ENCODE measurements at places on chromosomes 2 and 18.

- DNase-seq: no peak
These were observed 26.0 kb upstream of the NPAS2 start for GRCh38 chr2:100793982-100794381.

DNA sequence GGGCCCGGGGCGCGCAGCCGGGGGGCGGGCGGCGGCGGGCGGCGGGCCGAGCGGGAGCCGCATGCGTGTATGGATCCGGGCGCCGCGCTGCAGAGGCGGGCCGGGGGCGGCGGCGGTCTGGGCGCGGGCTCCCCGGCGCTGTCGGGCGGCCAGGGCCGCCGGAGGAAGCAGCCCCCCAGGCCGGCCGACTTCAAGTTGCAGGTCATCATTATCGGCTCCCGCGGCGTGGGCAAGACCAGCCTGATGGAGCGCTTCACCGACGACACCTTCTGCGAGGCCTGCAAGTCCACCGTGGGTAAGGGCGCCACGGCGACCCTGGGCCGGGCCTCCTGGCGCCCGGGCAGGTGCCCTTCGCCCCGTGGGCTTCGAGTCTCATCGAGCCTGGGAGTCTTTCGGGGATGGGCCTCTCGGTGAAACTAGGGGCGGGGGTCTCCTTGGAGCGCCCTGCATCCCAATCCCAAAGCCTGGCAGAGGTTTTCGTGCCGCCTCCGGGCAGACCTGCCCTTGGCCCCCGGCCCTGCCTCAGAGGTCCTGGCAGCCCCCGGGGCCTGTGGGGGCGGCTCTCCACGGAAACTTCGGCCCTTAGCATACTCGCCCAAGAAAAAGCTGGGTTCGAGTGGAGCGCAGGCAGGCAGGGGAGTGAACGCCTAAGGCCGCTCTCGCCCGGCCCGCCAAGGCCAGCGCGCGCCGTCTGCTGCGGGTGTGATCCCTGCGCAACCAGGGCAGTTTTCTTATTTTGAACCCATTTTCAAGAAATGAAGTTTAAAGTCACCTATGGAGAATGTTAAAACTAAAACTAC, 622 bp downstream of the RAB12 start:
- peak; percentile 70 for DNase-seq

DNA sequence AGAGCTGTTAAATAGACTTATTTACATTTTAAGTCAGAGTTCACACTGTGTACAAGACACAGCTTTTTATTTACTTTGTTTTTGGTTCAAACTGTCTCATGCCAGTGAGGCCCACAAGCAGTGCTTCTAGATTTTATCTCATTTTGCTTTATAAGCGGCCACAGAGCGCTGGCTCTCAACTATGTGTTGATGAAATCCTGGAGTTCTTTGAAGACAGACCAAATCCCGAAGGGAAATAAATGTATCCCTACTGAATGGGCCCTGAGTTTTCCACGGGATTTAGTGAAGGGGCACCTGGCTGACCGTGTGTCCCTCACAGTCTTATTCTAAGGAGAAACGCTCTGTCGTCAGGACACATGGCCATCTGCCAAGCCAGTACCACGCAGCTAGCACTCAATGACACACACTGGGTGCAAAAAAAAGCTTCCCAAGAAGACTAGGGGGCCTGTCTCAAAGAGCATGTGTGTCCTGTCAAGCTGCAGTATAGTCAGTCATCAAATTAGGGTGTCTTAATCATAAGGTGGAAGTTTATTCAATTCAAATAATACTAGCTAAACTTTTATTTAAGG, 23.4 kb downstream of the LYPD1 start:
- DNase-seq: no peak

DNA sequence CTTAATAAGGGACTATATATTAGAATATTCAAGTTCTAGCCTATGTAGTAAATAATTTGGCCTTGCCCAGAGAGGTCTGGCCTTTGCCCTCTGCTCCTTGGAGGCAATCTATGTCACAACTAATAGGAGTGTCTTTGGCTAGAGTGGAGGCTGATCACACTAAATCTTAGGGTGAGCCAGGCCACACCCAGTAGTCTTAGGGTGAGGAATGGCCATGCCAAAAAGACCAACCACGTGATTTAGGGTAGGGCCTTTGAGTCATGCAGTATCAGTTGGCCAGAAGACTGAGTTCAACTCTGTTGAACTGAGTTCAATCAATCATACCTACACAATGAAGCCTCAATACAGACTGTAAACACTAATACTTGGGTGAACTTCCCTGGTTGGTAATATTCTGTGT, 26.0 kb upstream of the FLACC1 start:
- DNase-seq: no peak

- no peak for DNase-seq
These were observed 7.7 kb downstream of the GBX2 start for GRCh38 chr2:236160366-236161081.

DNA sequence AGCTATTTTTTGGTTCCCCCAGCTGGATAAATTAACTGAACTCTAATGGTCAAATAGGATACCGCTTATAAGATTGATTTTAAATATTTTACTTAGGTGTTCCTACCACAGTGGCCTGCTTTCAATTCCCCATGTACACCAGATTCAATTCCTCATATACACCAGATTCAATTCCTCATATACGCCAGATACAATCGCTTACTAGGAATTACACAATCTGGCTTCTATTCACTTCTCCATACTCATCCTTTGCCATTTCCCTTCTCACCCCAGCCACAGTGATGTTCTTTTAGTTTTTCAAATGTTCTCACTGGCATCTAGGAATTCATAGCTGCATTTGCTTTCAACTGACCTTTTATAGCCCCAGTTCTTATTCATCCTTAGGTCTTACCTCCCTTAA, 66.5 kb downstream of the SLC40A1 start:
- no peak for DNase-seq

- DNase-seq: peak; percentile 10
These were observed 69.7 kb downstream of the DCC start for GRCh38 chr18:52409727-52410126.

DNA sequence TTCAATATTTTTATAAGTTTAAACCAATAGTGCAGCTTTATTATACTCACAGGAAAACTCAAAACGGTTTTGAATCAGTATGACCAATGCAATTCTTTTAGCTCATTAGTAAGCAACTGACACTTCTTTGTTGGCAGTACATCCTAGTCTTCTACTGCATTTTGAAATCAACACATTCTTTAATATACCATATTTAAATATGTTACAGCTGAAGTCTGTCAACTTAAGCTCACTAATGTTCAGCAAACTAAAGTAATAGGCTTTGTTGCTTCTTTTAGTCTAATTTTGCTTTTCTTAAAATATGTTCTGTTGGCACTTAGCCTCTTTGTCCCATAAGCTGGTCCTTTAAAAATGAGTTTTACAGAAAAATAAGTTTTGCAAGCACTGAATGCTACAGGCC, 55.4 kb upstream of the CCBE1 start:
- DNase-seq: no peak

GRCh38 chr2:17573085-17573803, 32.7 kb downstream of the VSNL1 start:
- DNase-seq: no peak

GRCh38 chr2:170554278-170554955, 160.7 kb upstream of the SP5 start:
- no peak for DNase-seq

DNA sequence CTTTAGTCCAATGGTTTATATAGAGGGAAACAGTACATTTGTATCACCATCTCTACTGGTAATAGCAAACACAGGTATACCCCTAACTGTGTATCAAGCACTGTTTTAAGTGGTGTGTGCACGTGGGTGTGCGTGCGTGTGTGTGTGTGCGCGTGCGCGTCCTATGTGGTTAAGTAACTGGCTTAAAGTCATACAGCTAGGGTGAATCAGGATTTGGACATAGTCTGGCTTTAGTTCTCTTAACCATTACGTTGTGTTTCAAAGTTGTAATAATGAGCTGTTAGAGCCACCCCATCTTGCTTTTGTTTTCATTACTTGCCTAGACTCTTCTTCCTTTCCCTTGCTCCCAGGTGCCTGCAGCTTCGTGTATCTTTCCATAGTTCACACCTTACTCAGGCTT, 2.1 kb downstream of the HADHB start:
- DNase-seq: no peak

- peak; percentile 17 for DNase-seq
These were observed 365 bp downstream of the NDUFB3 start for GRCh38 chr2:201072201-201072530.

DNA sequence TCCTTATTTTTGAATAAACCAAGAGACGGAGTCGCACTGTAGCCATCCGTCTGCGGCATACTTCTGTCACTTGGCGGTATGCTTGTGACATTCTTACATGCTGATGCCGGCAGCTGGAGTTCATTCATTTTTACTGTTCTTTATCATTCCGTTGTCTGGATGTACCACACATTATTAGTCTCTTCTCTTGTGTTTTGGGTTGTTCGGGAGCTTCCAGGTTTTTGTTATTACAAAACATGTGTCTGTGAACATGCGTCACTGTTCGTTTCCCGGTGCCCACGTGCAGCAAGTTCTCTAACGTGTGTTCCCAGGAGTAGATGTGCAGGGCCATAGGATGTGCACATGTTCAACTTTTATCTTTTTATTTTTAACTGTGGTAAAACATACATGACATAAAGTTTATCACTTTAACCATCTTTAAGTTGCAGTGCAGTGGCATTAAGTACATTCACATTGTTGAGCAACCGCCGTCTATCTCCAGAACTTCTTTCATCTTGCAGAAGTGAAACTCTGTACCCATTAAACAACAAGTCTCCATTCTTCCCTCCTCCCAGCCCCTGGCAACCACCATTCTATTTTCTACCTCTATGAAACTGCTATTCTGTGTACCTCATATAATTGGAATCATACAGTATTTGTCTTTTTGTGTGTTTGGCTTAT, 40.1 kb downstream of the MTCL1 start:
- no peak for DNase-seq

GRCh38 chr2:73103018-73103542, 9.7 kb downstream of the RAB11FIP5 start:
- DNase-seq: no peak

DNA sequence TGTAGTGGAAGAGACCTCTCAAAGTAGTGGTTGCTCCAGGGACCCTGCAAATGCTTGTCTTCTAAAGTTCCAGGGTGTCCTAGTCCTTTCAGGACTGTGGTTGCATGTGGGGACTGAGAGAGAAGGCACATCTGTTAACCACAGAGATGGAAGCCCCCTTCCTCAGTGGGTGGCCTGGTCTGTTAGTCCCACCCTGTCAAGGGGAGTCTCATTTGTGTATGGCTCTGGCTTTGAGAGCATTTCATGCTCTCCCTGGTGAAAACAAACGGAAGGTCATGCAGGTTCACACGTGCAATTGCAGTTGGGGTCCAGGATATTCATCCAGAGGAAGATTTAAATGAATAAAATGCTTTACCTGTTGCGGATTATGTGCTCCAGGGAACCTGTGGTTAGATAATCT, 219.6 kb downstream of the PRKCE start:
- no peak for DNase-seq

DNA sequence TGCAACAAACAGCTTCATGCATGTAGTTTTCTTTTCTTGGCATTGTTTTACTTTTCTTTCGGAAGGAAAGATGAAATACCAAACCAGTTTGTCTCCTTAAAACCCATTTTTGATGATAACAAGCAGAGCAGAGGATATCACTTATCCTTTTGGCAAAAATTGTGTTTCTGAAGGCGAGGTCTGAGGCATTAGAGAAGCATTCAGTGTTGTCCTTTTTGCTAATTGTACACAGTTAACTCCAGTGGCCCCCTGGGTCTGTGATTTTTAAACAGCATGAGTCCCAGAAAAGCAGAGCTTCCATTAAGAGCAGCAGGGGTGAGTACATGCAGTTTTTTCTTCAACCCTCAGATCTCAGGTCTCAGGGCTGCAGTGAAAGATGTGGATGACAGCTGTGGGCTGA, 41.3 kb downstream of the TTC39C start:
- peak; percentile 86 for DNase-seq

- DNase-seq: peak; percentile 85
These were observed 72.0 kb upstream of the TMEM178A start for GRCh38 chr2:39593439-39594393.

DNA sequence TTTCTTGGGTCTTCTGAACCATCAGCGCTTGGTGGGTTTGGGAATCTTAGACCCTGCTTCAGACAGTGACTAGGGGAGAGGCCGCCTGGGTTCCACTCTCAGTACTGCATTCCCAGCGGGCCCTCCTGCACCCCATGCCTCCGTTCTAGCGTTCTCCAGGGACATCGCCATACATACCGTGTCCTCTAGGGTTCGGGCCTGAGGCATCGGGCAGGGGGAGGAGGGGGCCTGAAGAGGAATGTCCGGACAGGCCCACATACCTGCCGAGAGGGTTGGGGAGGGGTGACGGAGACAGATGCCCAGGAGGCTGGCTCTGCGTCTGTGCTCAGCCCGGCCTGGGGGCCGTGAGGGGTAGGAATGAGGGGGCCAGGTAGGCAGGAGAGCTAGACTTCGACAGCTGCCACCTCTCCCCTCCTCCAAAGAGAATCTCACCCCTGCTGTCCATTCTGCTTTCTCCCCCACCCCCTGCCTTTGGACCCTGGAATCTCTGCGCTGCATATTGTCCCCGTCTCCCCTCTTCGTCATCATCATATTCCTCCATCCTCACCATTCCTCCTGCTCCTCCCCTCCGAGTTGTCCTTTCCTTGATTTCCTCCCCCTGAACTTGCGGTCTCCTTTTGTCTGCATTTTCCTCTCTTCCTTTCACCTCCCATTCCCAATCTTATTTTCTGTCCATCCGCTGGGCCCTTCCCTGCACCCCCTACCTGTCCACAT, 7.8 kb upstream of the WNT10A start:
- no peak for DNase-seq

DNA sequence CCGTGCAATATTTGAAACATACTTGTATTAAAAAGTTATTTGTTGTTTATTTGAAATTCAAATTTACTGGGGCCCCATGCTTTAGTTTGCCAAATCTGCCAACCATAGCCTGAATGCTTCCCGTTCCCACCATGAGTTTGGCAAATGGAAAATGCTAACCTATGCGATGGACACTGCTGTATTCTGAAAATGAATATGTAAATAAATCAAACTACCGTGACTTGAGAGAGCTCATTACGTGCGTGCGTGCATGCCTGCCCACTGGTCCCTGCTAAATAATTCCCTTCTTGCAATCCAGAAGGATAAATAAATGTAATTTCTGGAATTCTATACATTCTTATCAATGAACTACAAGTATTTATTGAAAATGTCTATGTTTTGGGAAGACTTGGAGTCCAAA, 3.2 kb downstream of the BOD1L2 start:
- DNase-seq: no peak

GRCh38 chr2:124480958-124481357, 455.9 kb downstream of the CNTNAP5 start:
- peak; percentile 11 for DNase-seq

DNA sequence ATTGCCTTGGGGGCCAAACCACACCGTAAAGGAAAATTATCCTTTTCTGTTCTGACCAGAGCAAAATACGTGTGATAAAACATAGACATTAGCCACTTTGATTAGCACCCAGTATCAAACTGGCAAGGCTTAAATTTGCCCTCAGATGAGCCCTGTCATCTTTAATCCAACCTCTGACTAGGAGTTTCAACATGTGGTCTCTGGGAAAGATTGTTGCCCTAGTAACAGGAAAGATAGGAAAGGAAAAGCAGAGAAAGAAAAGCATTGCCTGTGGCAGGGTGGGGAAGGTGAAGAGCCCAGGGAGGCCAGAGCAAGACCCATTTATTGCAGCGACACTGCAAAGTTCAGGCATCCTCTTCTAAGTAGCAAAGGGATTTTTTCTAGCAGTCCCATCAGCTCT, 181.5 kb upstream of the SCN7A start:
- no peak for DNase-seq

GRCh38 chr2:239015218-239015900, 167.5 kb downstream of the TWIST2 start:
- no peak for DNase-seq
